Natural killer cell treated with Interleukin-12 subunit alpha and Interleukin-12 subunit beta and Interleukin-15 and Interleukin-18, amount 100 ng/mL, for 72 hours (primary cell): ENCODE measurements at places on chromosomes 6 and 20.
A peak's percentile ranks its signal among the peaks of the same experiment; 100 is the strongest.

GRCh38 chr6:68445926-68446325 lies 189.2 kb upstream of the ADGRB3 start:
- no peaks in the 10 kb centered on the region for H3K4me1 ChIP-seq
- H3K27me3 ChIP-seq, result no peaks in the 10 kb centered on the region
- no peak overlapping the region for H3K27ac ChIP-seq
- H3K36me3 ChIP-seq, result no peaks in the 10 kb centered on the region
- DNase-seq, result no peak

- H3K4me1 ChIP-seq, result peaks cover 75% of the 10 kb centered on the region
- H3K27me3 ChIP-seq, result no peaks in the 10 kb centered on the region
- DNase-seq, result no peak
These were observed 44.3 kb downstream of the TRERF1 start for GRCh38 chr6:42407379-42407778.

- peaks cover 20% of the 10 kb centered on the region for H3K36me3 ChIP-seq
- H3K4me1 ChIP-seq, result peaks cover 13% of the 10 kb centered on the region
- peak overlapping the region; percentile 70 for H3K27ac ChIP-seq
- H3K27me3 ChIP-seq, result peaks cover 47% of the 10 kb centered on the region
- H3K4me3 ChIP-seq, result peak overlapping the region; percentile 81
These were observed 150.5 kb upstream of the PRSS16 start for GRCh38 chr6:27096834-27097511.

GRCh38 chr6:167547751-167548150 lies 222.9 kb downstream of the TTLL2 start:
- H3K27ac ChIP-seq, result no peak overlapping the region
- no peak for DNase-seq
- no peaks in the 10 kb centered on the region for H3K27me3 ChIP-seq

- DNase-seq, result no peak
- H3K36me3 ChIP-seq, result no peaks in the 10 kb centered on the region
- H3K4me3 ChIP-seq, result no peak overlapping the region
These were observed 46.9 kb upstream of the POU3F2 start for GRCh38 chr6:98787435-98787834.

GRCh38 chr6:25223490-25223991 lies 55.6 kb upstream of the CARMIL1 start:
- H3K4me1 ChIP-seq, result peaks cover 23% of the 10 kb centered on the region
- no peaks in the 10 kb centered on the region for H3K36me3 ChIP-seq
- no peak for DNase-seq
- H3K27me3 ChIP-seq, result peaks cover 7% of the 10 kb centered on the region
- H3K4me3 ChIP-seq, result peak overlapping the region; percentile 72

DNA sequence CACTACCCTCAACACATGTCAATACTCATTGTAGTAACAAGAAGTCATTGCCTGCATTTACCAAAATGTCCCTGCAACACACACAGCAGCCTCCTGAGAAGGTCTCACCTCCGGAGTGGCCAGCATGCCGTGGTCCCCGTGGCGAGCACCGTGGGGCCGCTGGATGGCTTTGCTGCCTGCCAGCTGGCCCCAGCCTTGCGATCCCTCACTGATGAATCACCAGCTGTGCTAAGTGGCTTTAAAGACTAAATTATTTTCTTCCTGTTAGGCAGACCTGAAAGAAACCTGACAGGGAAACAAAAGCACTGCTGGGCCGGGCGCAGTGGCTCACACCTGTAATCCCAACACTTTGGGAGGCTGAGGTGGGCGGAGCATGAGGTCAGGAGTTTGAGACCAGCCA lies 306.7 kb downstream of the CDH4 start:
- no peak overlapping the region for H3K27ac ChIP-seq
- no peaks in the 10 kb centered on the region for H3K27me3 ChIP-seq
- DNase-seq, result no peak
- no peak overlapping the region for H3K4me3 ChIP-seq

DNA sequence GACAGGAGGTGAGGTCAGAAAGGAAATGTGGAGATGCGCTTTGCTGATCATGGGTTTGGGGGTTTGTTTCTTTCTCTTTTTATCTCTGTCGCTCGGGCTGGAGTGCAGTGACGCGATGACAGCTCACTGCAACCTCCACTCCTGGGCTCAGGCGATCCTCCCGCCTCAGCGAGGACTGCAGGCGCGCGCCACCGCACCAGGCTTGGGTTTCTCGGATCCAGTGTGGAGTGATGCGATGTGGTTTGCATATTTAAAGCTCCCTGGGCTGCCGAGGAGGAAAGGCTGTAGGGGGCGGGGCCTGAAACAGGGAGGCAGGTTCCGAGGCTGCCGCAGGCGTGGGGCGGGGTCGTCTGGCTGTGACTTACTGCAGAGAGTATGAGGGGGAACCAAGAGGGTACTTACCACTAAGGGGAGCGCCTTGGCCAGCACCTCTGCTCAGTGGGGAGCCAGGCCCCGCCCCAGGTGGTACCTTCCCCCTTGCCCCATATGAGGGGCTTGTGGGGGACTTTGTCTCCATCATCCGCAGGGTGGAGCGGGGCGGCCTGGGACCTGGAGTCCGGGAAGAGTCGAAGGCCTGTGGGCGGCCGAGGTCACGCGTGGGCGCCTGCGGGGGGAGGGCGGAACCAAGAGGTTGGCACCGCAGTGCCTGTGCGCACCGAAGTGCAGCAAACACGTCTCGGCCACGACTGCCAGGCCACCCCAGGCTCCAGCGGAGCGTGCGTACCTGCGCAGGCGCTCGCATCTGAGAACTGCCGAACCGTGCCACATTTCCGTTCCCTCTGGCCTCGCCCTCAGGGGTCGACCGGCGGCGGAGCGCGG lies 12.7 kb upstream of the BAK1 start:
- peak overlapping the region; percentile 63 for H3K4me3 ChIP-seq
- H3K36me3 ChIP-seq, result no peaks in the 10 kb centered on the region
- DNase-seq, result no peak
- no peaks in the 10 kb centered on the region for H3K27me3 ChIP-seq

GRCh38 chr6:158654498-158654897 lies 4.6 kb downstream of the SYTL3 start:
- H3K4me3 ChIP-seq, result peak overlapping the region; percentile 85
- H3K36me3 ChIP-seq, result peaks cover 48% of the 10 kb centered on the region
- H3K4me1 ChIP-seq, result peaks cover 72% of the 10 kb centered on the region
- no peaks in the 10 kb centered on the region for H3K27me3 ChIP-seq

DNA sequence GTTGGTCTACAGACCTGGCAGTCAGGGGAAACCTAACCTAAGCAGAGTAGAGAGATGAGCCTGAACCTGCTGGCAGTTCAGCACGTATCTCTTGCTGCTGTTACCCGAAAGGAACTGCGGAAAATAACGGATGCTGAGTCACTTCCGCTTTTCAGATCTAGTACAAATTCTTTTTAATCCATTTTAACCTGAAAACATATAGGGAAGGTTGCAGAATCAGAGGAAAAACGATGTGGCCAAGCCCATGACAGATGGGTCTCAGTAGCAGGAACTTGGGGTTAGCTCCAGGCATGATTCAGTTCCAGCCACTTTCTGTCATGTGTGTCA lies 351.9 kb upstream of the PRND start:
- no peak for DNase-seq
- peaks cover 9% of the 10 kb centered on the region for H3K27me3 ChIP-seq
- H3K4me3 ChIP-seq, result peak overlapping the region; percentile 43
- H3K4me1 ChIP-seq, result peaks cover 13% of the 10 kb centered on the region

DNA sequence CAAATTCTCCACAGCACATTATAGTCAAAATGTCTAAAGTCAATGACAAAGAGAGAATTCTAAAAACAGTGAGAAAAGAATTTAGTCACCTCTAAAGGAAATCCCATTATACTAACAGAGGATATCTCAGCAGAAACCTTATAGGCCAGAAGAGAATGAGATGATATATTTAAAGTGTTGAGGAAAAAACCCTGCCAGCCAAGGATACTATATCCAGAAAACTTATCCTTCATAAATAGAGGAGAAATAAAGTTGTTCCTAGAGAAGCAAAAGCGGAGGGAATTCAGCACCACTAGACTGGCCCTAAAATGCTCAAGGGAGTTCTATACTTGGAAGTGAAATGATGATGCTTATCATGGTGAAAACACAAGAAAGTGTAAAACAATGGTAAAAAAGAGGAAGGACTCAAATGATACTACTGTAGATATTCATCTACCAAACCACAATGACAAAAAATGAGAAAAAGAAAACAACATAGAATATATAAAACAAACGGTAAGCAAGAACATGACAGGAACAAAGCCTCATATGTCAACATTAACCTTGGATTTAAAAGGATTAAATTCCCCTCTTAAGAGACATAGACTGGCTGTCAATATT lies 16.7 kb downstream of the GPRC6A start:
- no peak for DNase-seq
- no peaks in the 10 kb centered on the region for H3K27me3 ChIP-seq

DNA sequence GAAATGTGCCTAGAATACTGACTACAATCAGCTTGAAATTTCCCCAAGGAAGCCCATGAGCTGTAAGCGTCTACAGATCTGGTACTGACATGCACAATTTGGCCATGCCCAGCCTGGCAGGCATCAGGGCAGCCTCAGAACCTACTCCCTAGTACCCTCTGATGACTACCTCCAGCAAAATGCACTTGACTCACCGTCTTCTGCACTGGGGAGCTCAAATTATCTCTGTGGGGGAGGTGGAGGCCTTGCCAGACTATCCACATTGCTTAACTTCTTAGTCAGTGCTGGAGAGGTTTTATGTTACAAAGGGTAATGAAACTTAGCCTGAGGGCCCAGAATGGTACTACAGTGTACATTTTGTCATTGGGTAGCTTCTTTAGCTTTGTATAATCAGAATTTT lies 126.0 kb upstream of the ADGRF1 start:
- H3K27ac ChIP-seq, result no peak overlapping the region
- H3K36me3 ChIP-seq, result no peaks in the 10 kb centered on the region
- no peaks in the 10 kb centered on the region for H3K27me3 ChIP-seq
- DNase-seq, result no peak
- no peaks in the 10 kb centered on the region for H3K4me1 ChIP-seq

DNA sequence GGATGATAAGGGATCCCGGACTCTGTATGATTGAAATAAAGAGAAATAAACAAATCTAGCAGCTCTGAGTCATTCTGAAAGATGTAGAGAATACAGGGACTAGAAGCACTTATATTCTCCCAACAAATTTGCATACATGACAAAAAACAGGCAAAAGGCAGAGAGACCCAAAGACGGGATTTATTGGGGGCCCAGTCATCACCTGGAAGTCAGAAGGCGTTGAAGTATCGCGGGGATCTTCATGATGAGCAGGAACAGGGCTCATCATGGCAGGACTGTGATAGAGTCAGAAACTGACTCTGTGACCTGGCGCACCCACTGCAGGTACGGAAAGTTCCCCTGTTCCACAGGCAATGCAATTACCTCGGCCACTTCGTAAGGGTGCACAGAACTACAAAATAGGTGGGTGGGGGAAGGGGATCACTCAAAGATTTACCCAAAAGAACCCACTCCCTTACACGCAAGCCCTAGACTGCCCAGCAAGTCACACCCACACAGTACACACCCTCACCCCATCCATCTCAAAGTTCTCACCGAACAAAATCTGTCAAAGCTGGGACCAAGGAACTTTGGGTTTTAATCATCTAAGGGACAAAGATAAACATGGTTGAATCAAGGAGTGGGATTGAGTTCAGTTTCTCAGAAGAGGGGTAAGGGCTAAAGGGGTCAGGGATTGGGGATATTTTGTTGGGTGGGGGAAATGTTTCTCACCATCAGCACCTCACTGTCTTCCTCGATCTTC lies 1.4 kb downstream of the CUTA start:
- H3K4me3 ChIP-seq, result peak overlapping the region; percentile 99
- H3K27ac ChIP-seq, result peak overlapping the region; percentile 100
- peaks cover 13% of the 10 kb centered on the region for H3K36me3 ChIP-seq
- H3K27me3 ChIP-seq, result no peaks in the 10 kb centered on the region

- no peaks in the 10 kb centered on the region for H3K36me3 ChIP-seq
- peaks cover 24% of the 10 kb centered on the region for H3K4me1 ChIP-seq
- DNase-seq, result peak; percentile 66
These were observed 25.3 kb upstream of the TOP1 start for GRCh38 chr20:41003143-41003935.

DNA sequence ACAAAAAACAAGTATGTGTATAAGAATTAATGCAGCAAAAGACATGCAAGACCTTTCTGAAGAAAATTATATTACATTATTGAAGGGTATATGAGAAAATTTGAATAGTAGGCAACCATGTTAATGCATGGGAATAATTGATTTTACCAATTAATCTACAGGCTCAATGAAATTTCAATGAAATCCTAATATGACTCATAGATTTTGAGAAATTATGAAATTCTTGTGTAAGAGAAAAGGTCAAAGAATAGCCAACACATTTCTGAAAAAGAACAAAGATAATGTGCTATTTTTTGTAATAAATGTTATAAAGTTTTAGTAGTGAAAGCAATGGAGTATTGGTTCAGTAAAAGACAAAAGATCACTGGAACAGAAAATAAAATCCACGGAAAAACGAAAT lies 18.4 kb downstream of the TSBP1 start:
- no peaks in the 10 kb centered on the region for H3K4me1 ChIP-seq
- no peak overlapping the region for H3K4me3 ChIP-seq
- H3K27ac ChIP-seq, result no peak overlapping the region
- no peak for DNase-seq
- H3K36me3 ChIP-seq, result no peaks in the 10 kb centered on the region

GRCh38 chr6:159389695-159390094 lies 220.5 kb downstream of the FNDC1 start:
- H3K27ac ChIP-seq, result no peak overlapping the region
- no peaks in the 10 kb centered on the region for H3K4me1 ChIP-seq
- no peaks in the 10 kb centered on the region for H3K36me3 ChIP-seq
- H3K4me3 ChIP-seq, result no peak overlapping the region

- H3K4me1 ChIP-seq, result no peaks in the 10 kb centered on the region
- H3K27me3 ChIP-seq, result peaks cover 57% of the 10 kb centered on the region
- H3K27ac ChIP-seq, result no peak overlapping the region
- H3K4me3 ChIP-seq, result no peak overlapping the region
These were observed 62.7 kb downstream of the RNF182 start for GRCh38 chr6:13987400-13987865.
